ENCODE measurements at places on chromosomes 2 and 18.

DNA sequence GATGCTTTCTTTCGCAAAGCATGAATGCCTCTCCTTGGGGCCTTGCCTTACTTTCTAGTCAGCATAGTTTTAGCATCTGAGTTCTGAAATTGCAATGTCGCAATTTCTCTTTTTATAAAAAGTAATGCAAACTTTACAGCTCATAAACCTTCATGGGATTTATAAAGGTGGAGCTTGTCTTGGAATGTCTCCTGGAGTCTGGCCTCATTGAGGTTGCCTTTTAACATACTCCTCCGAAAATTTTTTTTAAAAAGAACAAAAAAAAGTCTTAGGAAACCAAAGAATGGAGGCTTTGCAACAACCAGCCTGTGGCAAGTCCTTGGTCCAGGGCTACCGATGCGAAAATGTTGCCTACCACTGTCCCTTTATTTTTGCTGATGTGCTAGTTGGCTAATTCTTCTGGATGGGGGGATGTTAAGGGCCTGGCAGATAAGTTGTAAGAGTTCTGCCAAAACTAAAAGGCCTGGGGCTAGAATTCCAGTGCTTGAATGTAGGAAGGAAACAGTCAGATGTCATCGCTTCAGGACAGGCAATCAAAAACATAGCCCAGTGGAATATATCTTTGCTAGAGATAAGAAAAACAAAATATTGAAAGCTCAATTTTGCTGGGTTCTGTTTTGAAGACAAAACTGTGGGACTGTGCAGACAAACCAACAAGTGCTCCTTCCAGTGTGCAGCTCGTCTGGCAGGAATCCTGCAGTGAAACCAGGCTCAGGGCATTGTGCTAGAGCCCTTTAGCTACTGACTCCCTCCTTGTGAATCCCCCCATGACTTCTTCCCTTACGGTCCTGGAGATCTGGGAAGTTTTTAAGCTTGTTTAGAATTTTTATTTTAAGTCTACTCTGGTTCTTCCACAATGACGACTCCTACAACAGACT lies 213.0 kb downstream of the PIEZO2 start:
- peak; percentile 40 for DNase-seq

GRCh38 chr2:85772019-85772745 lies 18.4 kb downstream of the ATOH8 start:
- peak; percentile 100 for DNase-seq

DNA sequence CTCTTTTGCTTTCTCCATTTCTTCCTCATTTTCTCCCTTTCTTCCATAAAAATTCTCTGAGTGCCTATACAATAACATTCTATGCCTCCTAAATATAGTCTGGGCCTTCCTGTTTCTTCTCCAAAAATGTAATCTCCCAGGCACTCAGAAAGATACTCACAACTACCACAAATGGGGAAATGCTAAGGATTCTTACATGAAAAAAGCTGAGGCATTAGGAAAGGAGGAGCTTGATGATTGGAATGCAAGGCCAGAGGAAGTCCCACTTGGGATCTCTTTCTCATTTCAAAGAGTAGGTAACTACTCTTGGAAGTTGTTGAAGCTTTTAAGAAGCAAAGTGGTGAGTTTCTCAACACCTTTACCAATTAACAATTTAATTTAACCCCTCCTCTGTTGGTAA lies 3.4 kb downstream of the VSNL1 start:
- DNase-seq, result no peak

DNA sequence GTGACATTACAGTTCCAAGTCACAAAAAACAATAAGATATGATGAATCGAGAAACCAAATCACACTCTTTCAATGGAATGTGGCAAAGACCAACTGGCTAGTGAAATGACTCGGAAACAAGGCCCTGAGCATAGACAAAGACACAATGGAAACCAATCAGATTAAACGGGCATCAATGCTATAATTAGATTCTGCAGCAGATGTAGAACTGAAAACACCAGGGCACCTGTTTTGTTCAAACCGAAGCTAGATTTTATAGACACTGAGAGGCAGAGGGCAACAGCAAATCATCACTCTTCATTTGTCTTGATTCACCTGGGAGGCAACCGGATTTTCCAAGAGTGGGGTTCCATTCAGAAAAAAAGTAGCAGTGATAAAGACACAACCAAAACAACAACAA lies 92.8 kb upstream of the BARD1 start:
- no peak for DNase-seq

DNA sequence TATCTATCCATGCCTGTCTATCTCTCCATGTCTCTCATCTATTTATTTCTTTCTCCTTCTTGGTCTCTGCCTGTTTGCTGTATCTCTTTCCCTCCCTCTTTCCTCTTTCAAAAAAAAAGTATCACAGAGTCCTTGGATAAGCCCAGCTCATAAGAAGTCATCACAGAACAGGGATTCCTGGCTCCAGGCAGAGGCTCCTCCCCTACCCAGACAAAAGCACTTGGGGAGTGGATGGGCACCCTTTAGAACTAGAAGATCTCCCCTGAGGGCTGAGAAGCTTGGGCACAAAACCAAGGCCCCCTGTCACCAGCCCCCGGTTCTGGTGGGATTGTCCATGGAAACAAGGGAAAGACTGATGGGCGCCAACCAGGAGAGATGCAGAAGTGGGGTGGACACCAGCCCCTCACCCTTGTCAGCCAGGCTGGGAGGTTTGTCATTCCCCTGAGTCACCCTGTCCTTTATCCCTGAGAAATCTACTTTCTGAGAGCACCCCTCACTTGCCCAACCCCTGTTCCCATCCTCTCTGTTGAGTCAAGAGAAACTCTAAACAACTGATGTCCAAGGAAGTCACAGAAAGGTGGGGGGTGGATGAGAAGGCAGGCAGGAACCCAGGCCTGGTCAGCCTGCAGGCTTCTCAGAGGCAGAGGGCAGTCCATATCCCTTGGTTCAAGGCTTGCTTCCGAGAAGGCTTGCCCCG lies 127.1 kb downstream of the TNS1 start:
- no peak for DNase-seq

DNA sequence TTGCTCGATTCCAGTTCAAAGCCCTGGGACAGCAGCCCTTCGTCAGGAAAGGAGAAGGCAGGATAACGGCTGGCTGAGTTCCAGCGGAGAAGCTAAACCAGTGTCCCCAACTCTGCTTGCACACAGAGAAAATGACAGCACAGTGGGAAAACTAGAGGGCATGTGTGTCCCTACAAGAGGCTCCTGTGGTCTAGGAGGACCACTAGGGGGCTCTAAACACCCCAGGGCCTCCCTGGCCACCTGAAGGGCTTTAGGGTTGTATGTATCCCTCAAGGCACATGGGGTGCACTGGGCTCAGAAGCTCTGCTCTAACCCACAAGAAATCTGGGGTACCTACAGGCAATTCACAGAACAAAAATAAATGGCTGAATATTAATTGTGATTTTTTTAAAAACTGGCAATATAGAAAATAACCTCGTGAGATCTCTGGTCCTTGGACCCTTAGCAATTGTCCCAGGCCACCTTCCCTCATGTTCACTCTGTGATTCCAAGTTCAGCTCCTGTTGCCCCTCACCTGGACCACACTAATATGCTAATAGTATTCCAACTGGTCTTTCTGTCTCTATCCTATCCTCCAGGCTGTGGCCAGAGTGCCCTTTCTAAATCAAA lies 17.5 kb downstream of the STAT1 start:
- peak; percentile 37 for DNase-seq

GRCh38 chr2:46775722-46776121 lies 139.9 kb downstream of the MCFD2 start:
- DNase-seq, result no peak

GRCh38 chr2:191927991-191928390 lies 81.1 kb upstream of the CAVIN2 start:
- DNase-seq, result peak; percentile 68

- DNase-seq, result no peak
These were observed 49.5 kb downstream of the CCDC148 start for GRCh38 chr2:158407031-158407430.

- no peak for DNase-seq
These were observed 161.4 kb downstream of the MYO3B start for GRCh38 chr2:170339322-170339721.

- DNase-seq, result no peak
These were observed 2.1 kb downstream of the SERPINB2 start for GRCh38 chr18:63889626-63890025.
